Heart left ventricle (tissue), 16 donors: ENCODE measurements at places on chromosomes 2 and 18.

GRCh38 chr2:201930043-201930442, 103.6 kb upstream of the FZD7 start:
- no peak for DNase-seq

GRCh38 chr2:65491381-65491905, 59.0 kb upstream of the SPRED2 start:
- DNase-seq = no peak

DNA sequence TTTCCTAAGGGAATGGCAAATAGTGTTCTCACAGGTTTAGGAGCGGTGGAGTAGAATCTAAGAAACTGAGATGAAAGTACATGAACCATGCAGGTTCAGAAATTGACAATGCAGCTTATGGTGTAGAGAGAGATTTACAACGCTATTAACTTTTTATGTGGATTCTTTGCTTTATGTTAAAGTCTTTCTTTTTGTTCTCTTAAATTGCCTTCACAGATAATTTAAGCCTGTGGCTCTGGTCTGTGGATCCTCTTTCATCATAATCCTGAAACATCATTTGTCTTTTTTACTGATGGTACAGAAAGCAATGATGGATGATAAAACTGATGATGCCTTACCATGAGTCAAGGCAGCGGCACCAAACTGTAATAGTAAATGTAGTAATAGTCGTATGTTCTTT, 30.3 kb downstream of the SOCS6 start:
- DNase-seq = no peak

- no peak for DNase-seq
Measured at GRCh38 chr2:239093542-239093941, 245.7 kb downstream of the TWIST2 start.

DNA sequence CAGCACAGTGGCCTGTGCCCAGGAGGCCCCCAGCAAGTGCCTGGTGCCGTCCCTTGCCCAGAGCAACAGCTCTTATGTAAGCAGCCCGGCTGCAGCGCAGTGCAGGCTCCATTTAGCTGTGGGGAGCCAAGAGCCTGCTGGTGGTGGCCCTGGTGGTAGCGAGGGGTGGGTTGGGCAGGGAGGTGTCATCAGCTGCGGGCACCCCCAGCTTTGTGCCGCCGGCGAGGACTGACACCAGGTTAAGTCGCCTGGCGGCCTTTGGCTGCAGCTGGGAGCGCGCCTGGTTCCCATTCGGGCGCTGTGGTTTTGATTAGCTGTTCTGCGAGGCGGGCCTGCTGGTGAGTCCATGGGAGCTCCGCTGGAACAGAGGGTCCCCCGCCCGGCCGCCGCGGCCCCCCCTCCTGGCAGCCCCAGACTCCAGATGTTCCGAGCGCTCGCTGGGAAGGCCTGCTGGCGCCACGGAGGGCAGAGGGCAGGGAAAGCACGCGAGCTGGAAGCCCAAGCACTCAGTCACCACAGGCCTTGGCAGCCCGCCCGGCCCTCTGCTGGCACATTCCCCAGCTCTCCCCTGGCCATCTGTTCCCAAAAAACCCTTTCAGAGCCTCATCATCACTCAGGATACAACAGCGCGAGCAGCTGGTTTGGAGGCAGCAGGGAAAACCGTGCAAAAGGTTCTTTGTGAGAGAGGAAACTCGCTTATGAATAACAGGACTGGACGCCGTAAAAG, 18.4 kb downstream of the ATOH8 start:
- peak; percentile 98 for DNase-seq

GRCh38 chr2:72993147-72993932, 76.0 kb downstream of the EMX1 start:
- DNase-seq = peak; percentile 23

DNA sequence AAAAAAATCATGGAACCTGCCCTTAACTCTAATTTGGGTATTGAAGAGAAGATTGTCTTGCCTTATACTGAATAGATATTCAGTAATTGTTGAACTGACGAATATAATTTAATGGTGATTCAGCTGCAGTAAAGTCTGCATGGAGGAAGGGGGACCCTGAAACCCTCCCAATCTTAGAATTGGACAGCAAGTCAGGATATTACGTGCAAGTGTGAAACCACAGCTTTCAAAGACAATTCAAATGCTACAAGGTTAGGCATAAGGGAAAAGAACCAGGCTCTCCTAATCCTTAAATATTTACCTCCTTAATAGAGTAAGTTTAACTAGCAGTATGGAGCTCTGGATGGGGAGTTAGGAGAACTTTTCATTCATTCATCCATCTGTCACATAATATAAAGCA, 226.9 kb upstream of the TNP1 start:
- no peak for DNase-seq

- DNase-seq = no peak
Measured at GRCh38 chr2:241274127-241274526, 41.3 kb downstream of the HDLBP start.

- DNase-seq = no peak
Measured at GRCh38 chr2:189601043-189601442, 20.5 kb upstream of the SLC40A1 start.

GRCh38 chr2:224751996-224752698, 36.0 kb upstream of the CCDC195 start:
- DNase-seq = no peak

- no peak for DNase-seq
Measured at GRCh38 chr2:218043701-218044109, 25.3 kb upstream of the RUFY4 start.

DNA sequence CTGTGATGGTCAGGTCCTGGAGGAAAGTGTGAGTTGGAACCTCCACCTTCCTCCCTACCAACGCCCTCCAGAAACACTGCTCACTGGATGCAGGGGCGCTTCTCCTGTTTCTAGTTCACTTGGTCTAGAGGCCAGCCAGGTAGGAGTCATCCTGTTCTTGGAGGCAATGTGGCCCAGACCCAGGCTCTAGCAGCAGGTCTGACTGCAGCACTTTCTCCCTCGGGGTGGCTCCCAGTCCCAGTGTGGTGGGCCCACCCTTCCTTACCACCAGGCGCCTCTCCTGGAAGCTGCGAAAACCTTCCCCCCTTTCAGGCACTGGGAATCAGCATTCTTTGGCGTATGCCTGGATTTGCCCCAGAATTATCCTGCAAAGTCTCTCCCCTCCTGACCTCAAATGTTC, 292.8 kb downstream of the SOX11 start:
- DNase-seq = no peak

DNA sequence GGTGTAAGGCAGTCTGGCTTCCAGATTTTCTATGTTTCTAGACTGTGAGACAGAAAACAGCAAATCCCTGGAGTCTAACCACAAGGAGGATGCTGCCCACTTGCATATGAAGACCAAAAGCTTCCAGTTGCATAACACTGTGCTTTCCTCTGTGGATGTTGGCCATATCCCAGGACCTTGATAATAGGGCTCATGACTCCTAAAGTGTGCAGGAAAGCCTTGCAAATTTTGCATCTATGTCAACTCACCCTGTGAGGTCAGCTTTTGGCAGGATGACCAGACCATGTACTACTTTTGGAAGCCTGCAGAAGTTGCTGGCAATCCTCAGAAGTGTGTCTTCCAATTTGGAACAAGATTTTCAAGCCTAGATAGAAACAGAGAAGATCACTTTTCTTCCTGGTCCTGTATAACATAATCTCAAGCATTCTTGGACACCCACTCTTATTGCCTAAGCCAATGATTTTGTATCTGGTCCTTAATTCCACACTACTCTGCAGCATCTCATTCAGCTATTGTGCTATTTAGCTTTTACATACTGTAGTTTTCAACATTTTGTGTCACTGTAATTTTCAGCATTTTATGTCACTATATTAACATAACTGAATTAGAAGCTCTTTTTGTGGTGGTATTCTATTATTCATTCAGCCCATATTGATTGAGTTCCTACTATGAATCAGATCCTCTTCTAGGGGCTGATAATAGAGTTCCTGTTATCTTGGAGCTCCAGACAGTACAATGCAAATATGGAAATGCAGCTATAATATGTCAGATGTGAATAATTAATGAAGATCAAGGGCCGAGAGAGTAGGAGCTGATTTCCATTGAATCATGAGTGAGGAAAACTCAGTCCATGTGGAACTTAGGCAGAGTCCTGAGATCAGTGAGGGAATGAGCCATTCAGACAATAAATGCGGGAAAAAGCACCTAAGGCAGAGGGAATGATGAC, 85.3 kb upstream of the RAB27B start:
- peak; percentile 67 for DNase-seq

DNA sequence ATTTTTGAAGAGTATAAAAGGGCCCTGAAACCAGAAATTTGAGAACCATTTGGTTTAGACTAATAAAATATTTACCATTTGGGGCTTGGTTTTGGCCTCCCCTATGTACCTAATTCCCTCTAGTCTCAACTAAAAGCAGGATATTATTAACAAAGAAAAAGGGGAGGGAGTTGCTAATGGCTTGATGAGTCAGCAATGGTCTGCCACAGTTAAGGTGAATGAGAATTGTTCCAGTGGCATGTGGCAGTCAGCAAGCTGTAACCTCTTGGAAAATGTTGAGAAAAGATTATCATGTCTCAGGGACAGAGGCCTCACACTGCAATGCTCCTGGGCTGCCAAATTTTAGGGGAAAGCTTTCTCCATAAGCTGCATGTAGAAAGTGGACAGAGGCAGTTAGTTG, 20.1 kb upstream of the SLC39A10 start:
- no peak for DNase-seq

GRCh38 chr18:47323158-47323557, 71.7 kb upstream of the SKOR2 start:
- no peak for DNase-seq

DNA sequence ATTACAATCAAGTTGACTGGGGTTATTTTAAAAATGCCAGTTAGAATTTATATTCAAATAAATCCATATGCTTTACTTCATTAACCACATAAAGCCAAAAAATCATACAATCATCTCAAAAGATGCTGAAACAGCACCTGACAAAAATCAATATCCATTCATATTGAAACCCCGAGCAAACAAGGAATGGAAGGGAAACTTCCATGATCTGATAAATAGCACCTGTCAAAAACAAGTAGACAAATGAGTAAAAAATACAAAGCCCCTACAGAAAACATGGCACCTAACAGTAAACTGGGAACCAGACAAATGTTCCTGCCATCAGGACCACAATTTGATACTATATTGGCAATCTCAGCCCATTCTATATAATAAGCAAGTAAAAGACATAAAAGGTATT, 227.5 kb downstream of the HDAC4 start:
- DNase-seq = no peak

DNA sequence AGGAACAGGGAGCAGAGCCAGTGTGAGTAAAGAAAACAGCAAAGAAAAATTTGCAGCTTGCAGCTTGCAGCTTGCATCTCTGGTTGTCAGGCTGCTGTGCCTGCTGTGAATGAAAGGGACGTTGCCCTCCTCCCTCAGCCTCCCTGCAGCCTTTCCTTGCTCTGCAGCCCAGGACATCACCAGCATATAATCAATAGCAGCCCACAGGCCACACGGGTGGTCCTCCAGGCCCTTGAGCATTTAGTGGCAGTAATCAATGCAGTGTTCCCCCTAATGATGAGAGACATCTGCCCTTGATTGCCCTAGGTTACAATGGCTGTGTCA, 122.2 kb upstream of the TACR1 start:
- DNase-seq = no peak

- no peak for DNase-seq
Measured at GRCh38 chr2:240687741-240688552, 3.7 kb upstream of the AQP12A start.

- DNase-seq = no peak
Measured at GRCh38 chr2:14804902-14805301, 172.4 kb downstream of the LRATD1 start.
